Stimulated activated CD8-positive, alpha-beta memory T cell treated with anti-CD3 and anti-CD28 coated beads, Interleukin-4, amount 100 ng/mL, for 24 hours (primary cell): ENCODE measurements at places on chromosomes 7 and 10.

- DNase-seq = no peak
Measured at GRCh38 chr7:135742371-135742770, 6.2 kb downstream of the FAM180A start.

GRCh38 chr10:69406816-69407580 lies 9.7 kb downstream of the TACR2 start:
- no peak for DNase-seq

DNA sequence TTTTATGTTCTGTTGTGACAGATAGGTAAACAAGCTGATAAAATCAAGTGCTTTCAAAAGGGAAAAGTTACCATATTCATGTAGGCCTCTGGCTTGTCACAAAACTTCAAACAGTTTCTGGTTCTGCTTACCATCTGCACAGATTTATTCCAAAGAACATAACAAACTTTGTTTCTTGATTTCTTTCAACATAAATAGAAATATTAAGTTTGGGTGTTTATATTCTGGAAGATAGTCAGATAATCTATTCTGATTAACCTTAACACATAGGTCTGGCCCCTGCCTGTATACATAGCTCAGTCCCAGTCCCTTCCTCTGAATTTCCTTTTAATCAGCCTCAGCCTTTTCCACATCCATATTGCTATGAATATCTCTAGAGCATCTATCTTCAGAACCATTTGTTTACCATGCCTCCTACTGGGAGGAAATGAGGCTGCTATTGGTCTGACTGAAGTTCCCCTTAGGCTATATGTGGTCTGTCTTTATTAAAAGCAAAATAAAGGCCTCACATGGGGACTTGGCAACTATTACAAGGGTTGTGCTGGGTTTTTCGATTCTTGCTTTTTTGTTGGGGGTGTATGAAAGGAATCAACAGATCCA lies 319.0 kb downstream of the HPSE2 start:
- no peak for DNase-seq

DNA sequence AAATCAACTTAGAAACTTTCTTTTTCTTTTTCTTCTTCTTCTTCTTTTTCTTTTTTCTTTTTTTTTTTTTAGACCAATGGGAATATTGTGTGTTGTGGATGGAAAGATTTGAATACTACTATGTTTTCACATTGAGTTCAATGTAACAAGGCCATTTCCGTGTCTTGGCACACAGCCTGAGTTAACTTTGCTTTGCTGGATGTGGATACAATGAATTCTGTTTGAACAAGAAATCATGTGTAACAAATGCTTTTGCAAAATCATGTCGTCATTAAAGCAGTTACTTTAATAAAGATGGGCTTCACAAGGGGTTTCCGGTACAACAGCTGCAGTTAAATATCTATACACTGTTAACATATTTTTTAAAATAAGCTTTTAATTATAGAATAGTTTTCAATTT lies 13.5 kb upstream of the ENTPD1 start:
- no peak for DNase-seq

- DNase-seq = no peak
Measured at GRCh38 chr7:123770378-123770777, 21.6 kb upstream of the WASL start.

DNA sequence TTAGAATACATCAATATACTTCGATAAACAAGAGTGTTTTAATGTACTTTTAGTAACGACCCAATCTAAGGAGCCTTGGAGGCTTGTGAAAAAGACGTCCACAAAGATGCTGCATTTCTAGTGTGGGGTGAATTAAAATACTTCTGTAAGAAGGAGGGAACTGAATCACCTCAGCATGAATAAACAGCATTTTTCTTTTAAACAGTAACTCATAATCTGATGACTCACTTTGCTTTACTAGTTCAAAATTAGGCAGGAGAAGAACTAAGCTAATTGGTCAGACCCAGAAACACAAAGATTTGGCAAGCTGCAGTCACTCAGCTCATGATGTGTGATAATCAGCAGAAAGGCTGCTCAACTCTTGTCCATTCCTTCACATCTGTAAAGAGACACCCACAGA lies 24.2 kb downstream of the NCOA4 start:
- no peak for DNase-seq

DNA sequence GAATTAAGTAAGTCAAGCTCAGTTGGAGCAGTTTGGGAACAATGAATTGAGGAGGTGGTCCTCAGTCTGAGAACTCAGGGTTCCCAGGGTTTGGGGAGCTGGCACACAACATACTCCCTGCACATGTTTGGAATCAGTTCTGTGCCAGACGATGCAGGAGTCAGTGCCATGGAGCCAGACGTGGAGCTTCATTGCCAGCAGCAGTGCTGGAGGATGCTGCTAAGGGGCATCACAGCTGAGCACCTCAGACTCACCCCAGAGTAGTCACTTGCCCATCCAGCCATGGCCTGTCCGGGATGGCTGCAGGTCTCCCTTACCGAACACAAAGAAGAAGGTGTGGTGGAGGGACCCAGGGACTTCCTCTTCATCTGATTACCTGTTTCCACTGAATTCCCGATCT lies 7.9 kb downstream of the GIMAP5 start:
- no peak for DNase-seq

GRCh38 chr10:34804306-34804705 lies 10.8 kb downstream of the PARD3 start:
- DNase-seq = no peak

DNA sequence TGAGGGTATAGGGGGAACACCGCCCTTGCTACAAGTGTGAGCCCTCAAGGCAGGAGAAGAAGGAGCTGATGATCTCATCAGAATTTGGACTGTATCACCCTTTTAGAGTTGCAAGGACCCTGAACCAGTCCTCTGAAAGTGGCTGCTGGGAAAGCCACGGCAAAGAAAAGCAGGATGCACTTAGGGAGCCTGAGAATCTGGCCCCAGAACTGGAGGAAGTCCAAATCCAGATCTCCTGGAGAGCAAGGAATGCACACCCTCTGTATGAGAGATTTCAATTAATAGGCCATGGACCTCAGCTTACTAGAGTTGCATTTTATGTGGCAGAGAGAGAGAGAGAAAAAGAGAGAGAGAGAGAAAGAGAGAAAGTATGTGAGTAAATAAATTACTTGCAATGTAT lies 662.9 kb downstream of the CCSER2 start:
- DNase-seq = no peak

DNA sequence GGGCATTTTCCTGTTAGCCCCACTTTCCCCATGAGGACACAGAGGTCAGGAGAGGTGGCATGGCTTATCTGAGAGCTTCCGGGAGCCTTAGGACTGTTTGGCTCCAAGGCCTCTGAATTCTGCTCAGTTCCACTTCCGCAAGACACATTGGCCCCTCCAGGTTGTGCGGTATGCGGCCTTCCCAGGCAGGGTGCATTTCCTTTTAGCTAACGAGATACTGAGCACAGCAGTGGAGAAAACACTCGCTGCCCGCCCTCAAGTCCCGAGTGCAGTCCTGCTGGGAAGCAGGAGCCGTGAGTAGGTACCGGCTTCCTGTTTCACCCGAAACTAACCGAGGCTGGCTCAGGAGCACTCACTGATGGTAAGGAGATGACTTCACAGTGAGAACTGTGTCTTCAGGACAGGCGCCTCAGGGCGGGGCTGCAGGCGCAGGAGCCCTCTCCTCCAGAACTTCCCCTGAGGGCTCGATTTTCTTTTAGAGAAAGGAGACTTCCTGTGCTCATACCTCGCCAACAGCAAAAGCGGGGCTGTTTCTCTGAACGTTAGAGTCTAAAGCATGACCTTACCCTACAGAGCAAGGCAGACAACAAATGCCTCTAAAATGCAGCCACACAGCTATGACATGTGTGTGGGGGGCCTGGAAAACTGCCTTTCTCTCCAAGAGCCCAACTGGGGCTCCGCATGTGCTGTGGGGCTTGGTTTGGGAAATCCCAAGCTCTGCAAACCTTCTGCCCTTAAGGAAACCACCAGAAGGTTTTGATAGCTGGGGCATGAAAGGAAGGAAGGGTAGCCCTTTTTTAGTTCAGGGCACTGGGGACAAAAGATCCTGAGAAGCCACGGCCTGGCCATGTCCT lies 25.9 kb downstream of the RGS10 start:
- peak; percentile 46 for DNase-seq

DNA sequence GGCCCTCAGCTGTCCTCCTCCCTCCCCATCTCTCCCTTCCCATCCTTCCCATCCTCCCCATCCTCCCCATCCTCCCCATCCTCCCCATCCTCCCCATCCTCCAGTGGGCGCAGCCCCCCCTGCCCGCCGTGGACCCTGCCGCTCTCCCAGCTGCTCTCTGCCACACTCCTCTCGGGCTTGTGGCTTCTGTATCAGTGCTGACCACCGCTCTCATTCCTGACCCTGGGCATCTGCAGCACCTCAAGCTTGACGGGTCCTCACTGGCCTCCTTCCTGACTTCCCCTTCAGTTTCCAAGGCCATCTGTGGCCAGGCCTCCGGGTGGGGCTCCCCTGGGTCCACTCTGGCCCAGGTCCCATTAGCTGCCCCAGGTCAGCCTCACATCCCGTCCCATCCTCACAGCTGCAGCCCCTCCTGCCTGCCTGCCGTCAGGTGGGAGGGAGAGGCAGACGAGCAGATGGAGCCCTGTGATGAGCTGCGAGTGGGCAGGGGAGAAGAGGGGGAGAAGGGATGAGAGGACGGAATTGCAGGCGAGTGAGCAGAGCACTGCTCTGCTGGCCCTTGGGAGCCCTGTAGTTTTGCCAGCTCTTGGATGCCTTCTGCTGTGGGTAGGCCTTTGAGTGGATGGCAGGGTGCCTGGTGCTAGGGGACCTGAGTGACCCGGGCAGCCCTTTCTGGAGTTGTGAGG lies 35.7 kb downstream of the LHPP start:
- no peak for DNase-seq

DNA sequence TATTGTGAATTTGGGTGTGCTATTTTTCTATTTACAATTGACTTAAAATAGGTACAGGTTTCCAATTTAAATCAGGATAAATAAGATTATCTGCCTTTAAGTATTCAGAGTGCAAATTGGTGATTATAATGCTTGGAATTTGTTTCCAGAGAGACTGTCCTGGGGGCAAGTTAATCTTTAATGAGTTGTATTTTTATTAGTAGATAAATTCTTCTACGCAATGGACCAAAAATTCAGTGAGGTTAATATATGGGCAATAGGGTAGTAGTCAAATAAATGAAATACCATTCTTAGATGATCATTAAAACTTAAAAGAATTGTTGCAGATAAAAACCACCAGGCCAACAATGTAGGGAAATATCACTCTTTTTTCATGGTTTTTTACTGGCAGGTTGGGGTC lies 3.4 kb downstream of the BICC1 start:
- no peak for DNase-seq

- no peak for DNase-seq
Measured at GRCh38 chr7:73515178-73515577, 6.9 kb downstream of the BAZ1B start.

GRCh38 chr10:1183701-1184100 lies 127.5 kb downstream of the WDR37 start:
- DNase-seq = no peak

DNA sequence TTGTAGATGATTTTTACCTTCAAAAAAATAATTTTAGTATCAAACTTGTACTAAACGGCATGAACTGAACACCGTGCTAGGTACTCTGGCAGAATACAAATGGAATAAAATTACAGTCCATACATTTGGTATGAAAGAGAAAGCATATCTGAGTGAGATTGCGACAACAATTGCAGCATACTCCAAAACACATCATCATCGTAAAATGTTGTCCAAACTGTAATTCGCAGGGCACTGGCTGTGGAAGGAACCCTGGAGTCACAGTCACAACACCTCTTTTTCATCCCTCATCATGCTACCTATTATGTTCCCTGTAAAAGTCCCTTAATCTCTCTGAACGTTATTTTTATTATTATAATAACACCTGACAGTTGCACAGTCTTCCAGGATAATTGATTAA lies 13.5 kb downstream of the CREM start:
- DNase-seq = no peak
